ENCODE measurements at places on chromosomes 5 and 9.

DNA sequence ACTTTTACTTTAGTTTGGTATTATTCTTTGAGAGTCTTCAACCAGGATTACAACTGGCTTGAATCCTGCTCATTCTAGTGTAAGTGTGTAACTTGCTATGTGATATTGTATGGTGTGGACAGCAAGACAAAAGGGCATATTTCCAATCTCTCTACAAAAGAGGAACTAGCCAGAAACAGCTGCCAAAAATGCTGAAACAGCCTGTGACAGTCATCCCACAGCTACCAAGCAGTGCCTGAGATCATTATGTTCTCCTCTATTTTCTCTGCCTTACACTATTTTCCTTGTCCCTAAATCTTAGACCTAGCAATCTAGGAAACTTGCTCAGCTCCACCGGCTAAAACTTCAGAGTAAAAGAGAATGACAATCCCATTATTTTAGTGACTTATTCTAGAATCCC is 42.8 kb downstream of the WDR41 start:
- DNase-seq = no peak

DNA sequence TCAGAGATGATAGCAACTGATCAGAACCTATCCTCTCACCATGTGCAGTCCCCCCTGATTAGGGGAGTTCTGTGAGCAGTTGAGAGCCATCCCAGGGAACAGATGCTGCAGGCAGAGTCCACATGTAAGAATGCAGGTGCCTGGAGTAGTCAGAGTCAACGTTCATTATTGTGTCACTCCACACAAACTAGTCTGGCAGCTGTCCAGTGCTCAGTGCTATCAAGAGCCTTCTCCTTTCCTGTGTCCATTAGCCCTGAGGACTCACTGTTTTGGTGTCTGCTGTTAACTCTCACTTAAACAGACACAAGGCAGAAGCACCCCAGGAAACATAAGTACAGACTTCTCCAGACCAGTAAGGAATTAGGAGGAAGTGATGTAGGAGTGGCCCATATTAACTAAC is 2.5 kb downstream of the SH3TC2 start:
- DNase-seq = no peak

- DNase-seq = no peak
Measured at GRCh38 chr5:161333194-161333880, 213.2 kb downstream of the GABRB2 start.

- DNase-seq = no peak
Measured at GRCh38 chr5:153618307-153618706, 127.8 kb downstream of the GRIA1 start.

DNA sequence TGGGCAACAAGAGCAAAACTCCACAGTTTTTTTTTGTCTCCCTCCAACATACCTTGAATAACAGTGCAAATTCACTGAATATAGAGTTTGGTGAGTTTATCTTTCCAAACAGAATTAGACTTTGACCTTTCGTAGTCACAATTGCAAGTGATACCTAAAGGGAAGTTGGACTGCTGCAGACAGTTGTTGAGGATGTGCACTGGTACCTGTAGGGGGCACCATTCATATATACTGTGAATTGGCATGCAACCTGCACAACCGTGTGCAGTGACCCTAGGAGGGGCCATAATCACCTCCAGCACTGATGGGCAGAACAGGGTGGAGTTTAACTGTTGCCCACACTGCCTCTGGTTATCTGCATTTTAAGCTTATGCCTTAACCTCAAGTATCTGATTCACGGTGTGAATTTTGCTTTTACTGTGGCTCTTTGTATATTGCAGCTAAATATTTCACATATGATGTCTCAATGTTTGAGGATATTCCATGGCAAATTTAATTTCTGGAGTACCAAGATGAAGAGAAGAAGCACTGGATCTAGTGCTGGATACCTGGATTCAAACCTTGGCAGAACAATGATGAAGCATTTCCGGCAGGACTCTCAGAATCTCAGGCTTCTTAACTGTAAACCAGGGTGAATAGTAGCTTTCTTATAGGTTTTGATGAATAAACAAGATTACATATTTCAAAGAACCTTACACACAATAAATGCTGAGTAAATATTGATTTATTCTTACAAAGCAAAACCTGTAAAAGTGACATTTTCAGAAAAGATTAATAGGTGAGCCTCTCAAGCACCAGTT is 144.3 kb downstream of the ACTBL2 start:
- no peak for DNase-seq

GRCh38 chr5:143585970-143586369 is 182.5 kb upstream of the NR3C1 start:
- no peak for DNase-seq

DNA sequence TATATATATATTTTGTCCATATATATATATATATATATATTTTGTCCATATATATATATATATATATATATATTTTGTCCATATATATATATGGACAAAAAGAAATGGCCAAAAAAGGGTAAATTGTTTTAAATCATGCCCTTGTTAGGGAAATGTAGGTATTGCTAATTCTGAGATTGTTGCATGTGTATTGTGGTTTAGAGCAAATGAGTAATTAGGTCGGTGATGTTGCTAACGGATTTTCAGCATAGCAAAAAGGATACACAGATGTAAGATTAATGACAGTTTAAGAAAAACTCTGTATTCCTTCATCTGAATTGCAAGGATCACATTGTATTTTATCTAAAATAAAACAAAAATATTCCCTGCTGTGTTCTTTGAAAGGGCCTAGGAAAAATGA is 40.2 kb downstream of the OSTF1 start:
- DNase-seq = no peak

DNA sequence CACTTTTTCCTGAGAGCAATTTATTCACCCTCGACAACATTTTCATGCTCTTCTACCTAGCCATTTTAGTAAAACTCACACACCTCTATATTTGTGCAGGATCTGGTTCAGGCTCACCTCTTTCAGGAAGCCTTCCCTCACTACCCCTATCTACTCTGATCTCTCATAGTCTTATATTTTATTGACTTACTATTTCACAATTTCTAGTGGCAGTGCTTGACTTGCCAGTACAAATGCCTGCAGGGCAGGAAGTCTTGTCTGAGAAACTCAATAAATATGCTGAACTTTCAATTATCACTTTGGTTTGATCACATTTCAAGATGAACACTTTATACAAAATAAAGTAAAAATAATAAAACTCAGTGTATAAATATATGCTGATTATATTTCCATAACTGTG is 226.8 kb downstream of the CETN3 start:
- DNase-seq = no peak

GRCh38 chr9:78666818-78667414 is 370.0 kb downstream of the PSAT1 start:
- DNase-seq = no peak

DNA sequence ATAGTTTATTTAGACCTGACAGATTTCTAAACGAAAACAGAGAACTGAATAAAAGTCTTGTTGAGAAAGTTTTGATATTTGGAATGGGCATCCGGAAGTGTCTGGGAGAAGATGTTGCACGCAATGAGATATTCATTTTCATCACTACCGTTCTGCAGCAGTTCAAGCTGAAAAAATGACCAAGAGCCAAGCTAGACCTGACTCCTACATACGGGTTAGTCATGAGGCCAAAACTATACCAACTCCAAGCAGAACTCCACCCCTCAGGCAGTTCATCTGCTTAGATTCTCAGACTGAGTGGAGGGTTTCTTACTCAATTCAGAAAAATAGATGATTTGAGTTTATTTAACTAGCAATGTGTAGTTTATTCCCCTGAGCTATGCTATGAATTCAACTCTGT is 95.4 kb upstream of the ANXA1 start:
- DNase-seq = no peak

- no peak for DNase-seq
Measured at GRCh38 chr5:113875096-113875495, 361.6 kb downstream of the YTHDC2 start.

GRCh38 chr5:157574456-157575380 is 857 bp downstream of the ADAM19 start:
- no peak for DNase-seq

DNA sequence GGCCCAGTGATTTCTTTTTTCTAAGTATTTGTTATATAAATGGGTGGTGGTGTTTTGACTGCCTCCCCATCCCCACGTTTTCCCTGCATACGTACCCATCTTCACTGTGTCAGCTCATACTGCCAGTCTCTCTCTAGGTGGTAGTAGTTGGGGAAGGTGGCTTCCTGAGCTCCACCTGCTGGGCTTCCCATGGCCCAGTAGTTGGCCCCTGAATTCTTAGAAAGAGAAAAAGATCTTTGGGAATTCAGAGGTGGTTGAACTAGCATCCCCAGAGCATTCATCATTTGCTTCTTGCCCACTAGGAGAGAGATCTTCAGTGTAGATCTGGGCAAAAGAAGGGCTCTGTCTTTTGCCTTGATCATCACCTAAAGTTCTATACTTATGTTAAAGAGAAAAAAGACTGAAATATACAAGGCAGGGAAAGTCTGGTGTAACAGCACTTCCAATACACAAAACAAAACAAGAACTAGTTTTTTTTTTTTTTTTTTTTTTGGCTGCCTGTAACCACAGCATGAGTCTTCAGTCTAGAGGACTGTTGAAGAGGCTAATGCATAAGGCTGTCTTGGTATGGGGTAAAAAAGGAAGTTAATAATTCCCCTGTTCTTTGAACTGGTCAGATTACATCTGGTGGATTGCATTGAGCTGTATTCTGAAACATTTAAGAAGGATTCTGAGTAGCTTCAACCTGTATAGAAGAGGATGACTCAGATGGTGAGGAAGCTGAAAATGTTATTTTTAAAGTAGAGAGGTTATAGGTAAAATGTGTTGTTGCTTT is 128.7 kb downstream of the ATG10 start:
- DNase-seq = no peak

DNA sequence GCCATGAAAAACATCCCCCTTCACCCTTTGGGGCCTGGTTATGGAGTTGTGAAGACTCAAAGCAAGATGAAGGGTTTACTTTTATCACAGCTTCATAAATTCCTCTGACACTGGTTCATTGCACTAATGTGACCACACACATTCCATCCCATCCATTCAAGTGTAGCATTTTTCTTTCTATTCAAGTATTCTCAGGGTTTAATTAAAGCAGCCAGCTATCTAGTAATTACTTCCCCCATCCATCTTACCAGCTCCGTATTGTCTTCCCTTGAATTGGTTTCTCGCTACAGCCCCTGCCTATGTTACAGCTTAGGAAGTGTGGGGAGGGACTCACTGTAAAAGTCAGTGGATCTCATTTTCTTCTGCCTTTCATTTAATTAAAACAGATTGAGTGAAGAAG is 387.0 kb upstream of the RFX3 start:
- DNase-seq = no peak

DNA sequence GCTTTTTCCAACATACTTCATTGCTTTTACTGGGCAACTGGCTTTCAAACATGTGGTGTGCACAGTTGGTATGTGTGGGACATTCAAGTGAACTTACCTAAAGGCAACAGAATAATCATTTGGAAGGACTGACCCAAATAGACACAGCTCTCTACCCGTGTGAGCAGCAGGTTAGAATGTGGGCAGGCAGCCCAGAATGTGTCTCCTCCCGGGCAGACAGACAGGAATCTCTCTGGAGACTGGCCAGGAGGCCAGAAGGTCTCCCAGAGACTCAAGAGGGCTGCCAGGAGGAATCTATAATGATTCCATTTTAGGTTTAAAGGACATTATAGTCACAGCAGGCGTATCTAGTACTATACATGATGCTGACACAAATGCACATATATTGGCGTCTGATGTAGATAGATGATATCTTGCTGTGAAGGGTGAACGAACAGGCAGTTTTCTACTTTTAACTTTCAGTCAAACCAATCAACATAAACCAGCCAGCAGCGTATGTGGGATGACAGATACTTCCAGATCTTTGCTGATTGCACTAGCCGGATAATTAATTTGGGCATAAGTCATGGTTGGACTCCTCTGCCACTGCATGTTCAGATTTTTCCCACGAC is 297.4 kb upstream of the ZNF608 start:
- DNase-seq = no peak

DNA sequence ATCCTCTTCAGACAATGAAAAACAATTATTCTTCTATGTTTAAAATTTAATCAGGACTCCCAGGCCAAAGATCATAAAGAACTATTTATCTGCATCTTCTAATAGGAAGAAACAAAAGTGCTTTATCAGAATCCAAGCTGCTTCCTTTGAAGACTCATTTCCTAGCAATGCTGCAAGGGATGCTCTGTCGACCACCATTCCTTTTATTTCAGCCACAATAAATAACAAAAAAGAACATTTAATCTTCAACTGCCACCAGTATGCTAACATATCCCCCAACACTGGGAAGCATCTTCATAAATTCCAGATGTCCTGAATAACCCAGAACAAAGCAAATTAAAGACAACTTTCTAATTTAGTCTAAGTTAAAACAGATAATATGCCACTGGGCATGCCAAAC is 68.7 kb downstream of the PKD2L2 start:
- DNase-seq = no peak

DNA sequence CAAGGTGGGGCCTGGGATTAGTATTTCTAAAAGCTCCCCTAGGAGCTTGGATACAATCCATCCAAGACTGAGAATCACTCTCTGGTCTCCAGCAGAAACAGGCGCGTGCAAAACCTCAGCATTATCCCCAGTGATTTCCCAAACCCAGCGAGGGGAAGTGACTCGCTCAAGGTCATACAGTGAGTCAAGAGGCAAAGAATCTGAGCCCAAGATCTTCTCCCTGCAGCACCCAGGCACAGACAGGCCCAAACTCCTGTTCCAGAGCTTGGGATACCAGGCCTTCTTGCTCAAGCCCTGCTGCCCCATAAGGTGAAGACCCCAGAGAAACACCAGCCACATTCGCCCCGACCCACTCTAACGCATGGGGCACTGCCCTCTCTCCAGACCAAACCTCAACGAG is 33.2 kb downstream of the SHB start:
- no peak for DNase-seq

DNA sequence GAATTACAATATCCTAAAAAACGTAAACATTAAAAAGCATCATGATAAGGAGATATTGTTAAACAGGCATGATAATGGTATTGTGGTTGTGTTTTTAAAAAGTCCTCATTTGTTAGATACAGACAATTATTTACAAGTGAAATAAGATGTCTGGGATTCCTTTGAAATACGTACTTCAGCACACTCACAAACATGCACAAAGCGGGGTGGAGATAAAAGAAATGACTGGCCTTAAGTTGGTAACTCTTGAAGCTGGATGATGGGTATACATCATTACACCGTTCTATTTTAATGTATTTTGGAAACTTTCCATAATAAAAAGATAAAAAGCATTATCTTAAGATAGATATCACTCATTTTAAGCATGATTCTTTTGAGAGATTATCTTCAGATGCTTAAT is 1.0 kb downstream of the FAM200C start:
- no peak for DNase-seq

- no peak for DNase-seq
Measured at GRCh38 chr9:97447001-97447400, 35.1 kb downstream of the TDRD7 start.

GRCh38 chr9:93575796-93576257 is 557 bp upstream of the PHF2 start:
- peak; percentile 41 for DNase-seq

DNA sequence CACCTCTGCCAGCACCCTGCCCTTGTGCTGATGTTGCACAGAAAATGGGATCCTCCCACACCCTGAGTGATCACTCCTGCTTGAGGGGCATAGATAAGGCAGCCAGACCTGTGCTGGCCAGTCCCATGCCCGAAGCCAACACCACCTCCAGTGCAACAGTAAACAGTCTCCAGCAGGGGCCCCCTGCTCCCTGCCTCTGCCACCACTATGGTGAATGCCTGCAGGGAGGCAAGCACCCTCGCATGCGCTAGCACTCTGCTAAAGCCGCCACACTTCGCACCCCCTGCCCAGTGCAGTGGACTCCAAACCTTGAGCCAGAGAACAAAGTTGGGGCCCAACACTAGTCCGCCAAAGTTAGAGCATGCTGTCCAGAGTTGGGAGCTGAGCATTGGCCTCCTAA is 118.7 kb downstream of the PJA2 start:
- no peak for DNase-seq

- no peak for DNase-seq
Measured at GRCh38 chr5:65611524-65611923, 12.6 kb downstream of the TRIM23 start.
